ENCODE measurements at places on chromosomes 6 and 20.

DNA sequence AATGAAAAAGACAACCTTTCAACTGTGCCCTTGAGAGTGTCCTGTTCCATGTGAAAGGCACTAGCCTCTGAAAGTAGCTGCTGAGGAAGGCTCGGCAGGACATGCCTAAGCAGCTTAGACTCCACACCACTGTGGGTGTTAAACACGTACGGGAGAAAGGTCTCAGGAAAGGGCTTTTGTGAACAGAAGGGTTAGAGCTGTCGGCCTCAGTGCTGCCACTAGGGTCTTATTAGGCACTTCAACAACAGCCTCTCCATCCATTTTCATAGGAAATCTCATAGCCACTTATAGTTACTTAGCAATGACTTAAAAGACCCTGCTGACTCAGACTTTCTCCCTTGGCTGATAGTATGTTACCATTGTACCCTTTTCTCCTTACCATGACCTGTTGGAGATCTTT, 662.8 kb downstream of the TBC1D32 start:
- DNase-seq = no peak

GRCh38 chr6:45592991-45593390, 215.3 kb upstream of the SUPT3H start:
- no peak for DNase-seq

DNA sequence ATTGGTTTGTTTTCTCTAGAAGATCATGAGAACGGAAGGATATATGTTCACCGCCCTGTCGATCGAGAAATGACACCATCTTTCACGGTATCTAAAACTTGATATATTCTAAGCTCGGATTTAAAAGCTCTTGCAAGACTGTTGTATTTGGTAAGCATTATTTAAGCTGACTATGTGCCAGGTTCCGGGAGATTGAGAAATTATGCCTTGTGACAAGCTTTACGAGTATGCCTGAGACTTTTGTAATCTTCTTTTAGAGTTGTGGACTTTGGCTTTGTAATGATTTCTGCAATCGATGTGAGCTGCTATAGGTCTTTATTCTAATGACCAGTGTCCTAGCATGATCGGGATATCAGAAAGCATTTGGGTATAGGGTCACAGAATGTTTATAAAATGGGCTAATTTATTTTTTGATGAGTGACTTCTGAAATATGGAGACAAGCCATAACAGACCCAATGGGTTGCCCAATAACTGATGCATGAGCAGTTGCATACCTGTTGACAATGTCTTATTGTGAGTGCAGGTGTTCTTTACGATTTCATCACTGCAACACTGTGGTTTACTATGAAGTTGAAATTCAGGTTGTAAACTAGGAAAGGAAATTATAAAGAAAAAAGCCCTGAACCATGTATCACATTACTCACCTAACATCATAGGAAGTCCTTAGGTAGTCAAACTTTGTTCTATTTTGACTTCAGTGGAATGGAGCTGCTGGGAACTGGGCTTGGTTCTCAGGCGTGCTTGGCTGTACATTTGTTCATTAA, 14.0 kb downstream of the CDH26 start:
- no peak for DNase-seq

GRCh38 chr6:47034421-47034820, 7.7 kb downstream of the ADGRF1 start:
- DNase-seq = no peak

GRCh38 chr20:16692442-16692841, 37.4 kb upstream of the SNRPB2 start:
- no peak for DNase-seq

- no peak for DNase-seq
These were observed 91.1 kb upstream of the PTPN1 start for GRCh38 chr20:50418890-50419642.

DNA sequence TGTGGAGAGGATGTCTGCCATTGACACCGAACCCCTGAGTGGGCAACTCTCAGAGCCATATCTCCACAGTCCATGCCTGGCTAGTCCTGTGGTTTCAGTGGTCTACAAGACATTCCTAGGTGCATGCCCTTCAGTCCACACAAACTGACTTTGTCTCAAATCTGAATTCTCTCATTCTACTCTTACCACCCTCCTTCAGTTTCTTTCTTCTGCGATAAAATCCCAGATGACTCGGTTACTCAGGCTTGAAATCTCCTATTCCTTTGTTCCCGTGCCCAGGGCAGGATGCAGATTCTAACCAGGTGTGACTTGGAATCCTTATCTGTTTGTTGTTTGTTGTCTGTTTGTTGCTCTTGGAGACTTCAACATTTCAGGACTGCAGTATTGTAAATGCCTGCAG, 9.3 kb downstream of the CDS2 start:
- DNase-seq = no peak

DNA sequence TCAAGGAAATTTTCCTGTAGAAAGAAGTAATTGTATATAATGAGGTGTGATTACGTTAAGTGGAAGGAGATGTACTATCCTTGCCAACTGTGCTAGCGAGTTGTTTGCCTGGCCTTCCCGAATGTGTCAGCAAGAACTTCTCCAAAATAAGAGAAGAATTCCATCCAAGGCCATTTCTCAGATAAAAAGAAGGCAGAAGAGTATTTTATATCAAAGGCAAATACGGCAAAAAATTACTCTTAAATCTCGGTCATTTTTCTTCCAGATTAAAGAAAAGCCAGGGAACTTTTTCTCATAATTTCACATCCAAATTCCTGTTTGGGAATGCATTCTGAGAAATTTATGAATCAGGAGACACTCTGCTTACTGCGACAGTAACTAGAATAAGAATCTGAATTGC, 290.6 kb downstream of the CBLN4 start:
- no peak for DNase-seq

DNA sequence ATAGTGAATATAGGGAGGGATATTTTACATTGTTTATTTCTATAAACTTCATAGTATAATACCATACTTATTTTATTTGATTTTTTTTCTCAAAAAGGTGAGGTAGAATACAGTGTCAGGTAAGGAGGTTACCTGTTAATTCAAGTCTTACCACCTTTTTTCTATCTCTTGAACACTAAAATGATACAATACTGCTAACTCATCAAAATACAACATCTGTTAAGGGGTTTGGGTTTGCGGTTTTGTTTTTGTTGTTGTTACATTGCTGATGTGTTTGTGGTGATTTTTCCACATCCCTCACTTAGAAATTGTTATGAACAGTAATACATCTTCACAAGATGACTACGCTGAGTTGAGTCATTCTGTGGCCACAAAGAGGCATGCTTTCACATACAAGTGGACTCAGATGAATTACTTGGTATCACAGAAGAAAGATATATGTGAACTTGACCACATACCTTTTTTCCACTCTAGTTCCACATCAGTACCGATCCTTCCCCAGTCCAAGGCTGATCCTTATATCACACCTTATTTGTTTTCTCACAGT, 139.4 kb upstream of the ID4 start:
- DNase-seq = no peak

DNA sequence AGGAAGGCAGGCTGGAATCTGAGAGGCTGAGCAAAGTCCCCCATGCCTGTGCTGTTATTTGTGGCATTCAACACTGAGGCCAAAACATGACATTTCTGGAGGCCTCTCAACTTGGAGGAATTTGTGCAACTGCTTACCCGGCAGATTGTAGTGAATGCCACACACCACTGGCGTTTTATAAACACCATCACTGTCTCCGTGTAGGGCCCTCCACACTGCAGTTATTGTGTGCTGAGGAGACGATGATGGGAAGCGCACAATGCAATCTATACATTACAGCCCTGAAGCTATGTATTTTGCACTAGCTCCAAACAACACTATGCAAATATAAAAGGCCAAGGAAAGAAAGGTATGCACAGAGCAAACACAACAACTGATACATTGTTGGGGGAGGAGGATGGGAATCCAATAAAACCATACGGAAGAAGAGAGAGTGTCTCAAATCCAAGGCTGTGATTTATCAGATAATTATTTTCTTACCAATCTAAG, 106.5 kb downstream of the SMLR1 start:
- DNase-seq = no peak

- no peak for DNase-seq
These were observed 309.2 kb upstream of the SPTLC3 start for GRCh38 chr20:12699374-12700228.

GRCh38 chr20:53580376-53581111, 13.1 kb downstream of the ZNF217 start:
- DNase-seq = no peak

- no peak for DNase-seq
These were observed 11.6 kb downstream of the ADISSP start for GRCh38 chr20:3755814-3756480.

DNA sequence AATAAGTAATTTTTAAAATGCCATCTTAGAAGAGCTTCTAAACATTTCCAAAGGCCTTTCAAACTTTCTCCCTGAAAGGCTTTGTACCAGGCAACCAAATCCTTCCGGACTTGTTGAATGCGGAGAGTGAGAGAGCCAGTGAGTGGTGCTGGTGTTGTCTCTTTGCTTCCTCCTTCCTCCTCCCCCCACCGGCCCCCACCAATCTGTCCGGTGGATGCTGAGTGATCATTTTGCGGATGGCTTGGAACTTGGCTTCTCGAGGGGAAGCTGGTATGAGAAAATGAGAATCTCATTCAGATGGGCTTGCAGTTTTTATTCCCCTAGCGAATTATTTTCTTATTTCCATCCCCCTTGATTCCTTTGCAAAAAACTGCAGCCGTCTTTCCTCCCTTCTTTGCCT, 97.3 kb downstream of the ANKRD60 start:
- no peak for DNase-seq

GRCh38 chr6:134031696-134032255, 20.6 kb downstream of the SLC2A12 start:
- DNase-seq = no peak

GRCh38 chr6:90444160-90444714, 142.6 kb downstream of the MAP3K7 start:
- DNase-seq = no peak

DNA sequence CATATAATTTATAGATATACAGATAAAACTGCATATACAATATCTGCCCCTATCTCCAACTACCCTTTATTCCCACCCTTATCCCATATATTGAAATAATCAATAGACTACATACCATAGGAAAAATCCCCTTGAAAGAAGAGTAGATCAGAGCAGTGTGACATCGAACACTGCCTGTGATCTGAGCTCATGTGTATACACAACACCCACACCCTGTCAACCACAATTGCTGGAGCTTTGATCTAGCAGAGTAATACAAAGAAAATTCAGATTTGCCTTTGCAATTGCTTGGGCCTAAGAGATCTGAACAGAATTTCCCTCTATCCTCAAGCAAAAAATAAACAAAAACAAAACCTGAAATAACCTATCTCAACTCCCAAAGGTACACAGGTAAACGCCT, 119.3 kb downstream of the ASCC3 start:
- no peak for DNase-seq

- DNase-seq = no peak
These were observed 21.6 kb downstream of the LY86 start for GRCh38 chr6:6610031-6610591.

DNA sequence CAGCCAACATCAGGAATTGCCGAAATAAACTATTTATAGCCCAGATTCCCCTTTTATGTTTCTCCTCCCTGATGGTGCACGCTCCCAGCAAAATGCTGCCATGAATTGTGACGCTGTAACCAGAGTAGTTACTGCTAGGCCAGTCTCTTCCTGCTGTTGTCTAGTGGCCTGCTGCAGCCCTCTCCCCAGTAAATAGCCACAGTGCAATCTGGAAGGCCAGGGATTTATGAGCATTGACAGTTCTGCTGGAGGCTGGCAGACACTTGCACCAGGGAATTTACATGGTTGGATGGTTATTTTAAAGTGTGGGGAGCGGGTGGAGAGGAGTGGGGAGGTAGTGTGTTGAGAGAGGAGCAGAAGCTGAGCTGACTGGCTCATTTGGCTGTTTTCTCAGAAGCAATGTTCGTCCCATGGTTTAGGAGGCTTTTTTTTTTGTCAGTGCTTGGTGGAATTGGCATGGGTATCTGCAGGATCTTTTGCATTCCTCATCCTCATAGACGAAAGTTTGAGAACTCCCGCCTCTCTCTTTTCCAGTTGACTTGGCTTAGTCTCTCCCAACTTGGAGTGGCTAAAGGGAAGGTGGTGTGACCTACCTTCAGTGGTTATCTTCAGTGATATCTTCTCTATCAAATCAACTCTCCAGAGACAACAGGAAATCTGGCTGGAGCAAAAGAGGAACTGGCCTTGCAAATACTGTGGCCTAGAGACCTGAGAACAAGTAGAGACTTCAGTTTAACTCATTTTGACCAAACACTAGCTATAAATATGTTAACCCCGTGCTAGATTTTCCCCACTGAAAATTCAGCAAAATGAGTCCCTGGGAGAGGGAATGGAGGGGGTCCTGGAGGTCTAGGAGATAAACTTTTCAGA, 99.3 kb upstream of the VSTM2L start:
- DNase-seq = no peak

DNA sequence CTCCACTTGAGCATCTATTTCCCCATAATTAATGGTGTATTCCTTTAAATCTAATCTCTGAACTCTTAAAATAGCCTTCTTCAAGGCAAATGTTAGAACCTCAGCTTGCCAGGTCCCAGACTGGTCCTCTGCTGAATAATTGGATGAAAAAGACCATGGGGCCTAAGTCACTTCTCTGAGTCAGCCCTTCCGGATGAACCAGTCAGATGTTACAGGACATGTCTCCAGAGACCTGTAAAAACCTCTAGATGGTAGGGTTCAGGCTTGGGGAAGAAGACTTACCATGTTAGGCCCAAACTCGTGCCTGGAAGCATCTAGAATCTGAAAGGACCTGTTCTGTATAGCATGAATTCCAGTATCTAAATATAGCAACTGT, 97.3 kb downstream of the CDKAL1 start:
- DNase-seq = no peak

DNA sequence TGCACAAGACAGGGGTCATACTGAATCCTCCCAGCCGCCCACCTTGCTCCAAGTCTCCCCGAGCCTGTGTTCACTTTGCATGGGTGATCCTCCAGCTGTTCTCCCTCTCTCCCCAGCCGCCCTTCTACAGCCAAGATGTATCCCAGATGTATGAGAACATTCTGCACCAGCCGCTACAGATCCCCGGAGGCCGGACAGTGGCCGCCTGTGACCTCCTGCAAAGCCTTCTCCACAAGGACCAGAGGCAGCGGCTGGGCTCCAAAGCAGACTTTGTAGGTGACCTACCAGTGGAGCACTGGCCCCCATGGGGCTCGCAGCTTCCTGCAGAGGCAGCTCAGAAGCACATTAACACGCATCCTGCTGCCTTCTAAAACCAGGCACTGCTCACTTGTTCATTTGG, 14.6 kb upstream of the IFT52 start:
- DNase-seq = no peak

DNA sequence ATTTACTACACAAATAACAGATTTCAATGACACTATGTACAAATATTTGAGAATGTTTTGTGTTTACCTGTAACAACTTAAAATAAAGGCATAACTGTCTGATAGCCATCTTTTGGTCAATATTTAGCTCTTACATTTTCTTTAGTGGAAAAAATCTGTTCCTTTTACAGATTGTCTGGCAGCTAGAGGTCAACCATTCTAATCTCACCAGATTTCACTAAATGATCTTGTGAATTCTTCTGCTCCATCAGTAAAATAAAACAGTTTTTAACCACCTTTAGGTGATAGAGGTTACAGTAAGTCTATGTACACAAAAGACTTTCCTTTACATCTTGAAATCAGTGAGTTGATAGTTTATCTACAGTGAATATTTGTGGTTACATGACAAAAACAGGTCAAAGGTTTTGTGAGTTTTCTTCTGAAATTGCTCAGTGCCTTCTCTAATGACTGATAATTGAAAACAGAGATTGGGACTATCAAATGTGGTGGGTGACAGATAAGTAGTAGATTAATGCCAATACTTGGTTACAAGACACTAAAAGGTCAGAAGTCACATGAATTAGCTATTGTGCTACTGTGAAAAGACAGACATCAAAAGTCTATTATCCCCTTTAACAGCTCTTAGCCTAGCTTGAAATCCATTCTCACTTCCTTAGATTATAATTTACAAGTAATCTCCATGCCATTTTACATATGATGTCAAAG, 47.4 kb downstream of the BMP5 start:
- no peak for DNase-seq
